RWPE2 (cell line): ENCODE measurements at places on chromosomes 1 and 21.

DNA sequence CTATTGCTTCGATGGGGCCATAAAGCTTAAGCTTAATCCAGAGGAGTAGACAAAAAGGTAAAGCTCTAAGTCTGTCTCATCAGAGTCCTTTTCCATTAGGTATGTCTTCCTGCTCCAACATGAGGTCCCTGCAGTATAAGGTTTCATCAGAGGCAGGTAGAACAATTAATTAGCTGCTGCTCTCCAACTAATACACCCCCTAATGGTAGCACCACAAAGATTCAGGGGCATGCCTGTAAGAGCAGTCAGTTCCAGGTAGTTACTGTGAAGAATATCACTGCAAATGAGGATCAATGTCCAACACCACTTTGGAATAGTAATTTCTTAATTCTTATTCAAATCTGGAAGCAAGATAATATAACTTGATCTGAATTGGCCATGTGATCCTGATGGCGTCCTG, 160.3 kb upstream of the ESRRG start:
- no peak overlapping the region for H3K27ac ChIP-seq
- no peaks in the 10 kb centered on the region for H3K27me3 ChIP-seq
- no peaks in the 10 kb centered on the region for H3K4me1 ChIP-seq
- no peaks in the 10 kb centered on the region for H3K36me3 ChIP-seq

DNA sequence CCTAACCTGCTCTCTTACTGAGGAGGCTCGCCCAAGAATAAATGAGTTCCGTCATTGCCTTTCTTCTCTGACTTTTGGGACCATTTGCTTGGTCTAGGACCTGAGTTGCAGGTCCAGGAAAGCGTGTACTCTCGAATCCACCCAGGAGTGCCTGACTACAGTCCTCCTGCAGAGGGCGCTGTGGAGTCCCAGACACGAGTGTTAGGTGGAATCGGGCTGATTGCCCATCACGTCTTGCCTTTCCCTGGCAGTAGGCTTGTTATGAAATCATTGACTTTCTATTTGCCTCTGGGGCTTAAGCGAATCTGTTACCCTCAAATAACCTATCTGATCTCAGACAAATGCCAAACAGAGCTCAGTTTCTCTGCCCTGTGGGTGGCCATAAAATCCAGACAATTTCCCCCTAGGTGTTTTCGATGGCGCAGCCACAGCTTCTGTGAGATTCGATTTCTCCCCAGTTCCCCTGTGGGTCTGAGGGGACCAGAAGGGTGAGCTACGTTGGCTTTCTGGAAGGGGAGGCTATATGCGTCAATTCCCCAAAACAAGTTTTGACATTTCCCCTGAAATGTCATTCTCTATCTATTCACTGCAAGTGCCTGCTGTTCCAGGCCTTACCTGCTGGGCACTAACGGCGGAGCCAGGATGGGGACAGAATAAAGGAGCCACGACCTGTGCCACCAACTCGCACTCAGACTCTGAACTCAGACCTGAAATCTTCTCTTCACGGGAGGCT, at the start of gene IL20:
Gene IL20, plus strand, starts transcription at position 685 of the 733 bp plus-strand sequence. CDS start 230 bp downstream, outside the sequence.
- DNase-seq, result peak; percentile 64
- no peak within 1 kb of the TSS for H3K4me3 ChIP-seq
- no peaks in the 10 kb centered on the region for H3K27me3 ChIP-seq

DNA sequence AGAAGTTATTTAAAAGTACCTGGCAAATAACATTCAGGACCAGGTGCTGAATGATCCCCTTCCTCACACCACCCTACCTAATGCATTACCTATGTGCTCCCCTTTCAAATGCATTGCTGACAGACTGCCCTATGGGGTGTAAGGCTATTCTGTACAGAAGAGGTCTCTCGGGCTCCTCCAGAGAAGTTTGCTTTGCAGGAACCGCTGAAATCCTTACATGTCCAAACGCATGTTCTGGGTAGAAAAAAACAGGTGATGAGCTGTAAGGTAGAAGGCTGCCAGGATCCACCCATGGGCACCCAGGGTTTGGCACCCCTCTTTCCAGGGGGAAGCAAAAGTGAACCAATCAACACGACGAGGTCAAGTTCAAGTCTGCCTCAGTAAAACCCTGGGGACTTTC, 58.3 kb upstream of the TARBP1 start:
- no peak for DNase-seq
- H3K27me3 ChIP-seq, result no peaks in the 10 kb centered on the region
- H3K36me3 ChIP-seq, result no peaks in the 10 kb centered on the region
- H3K4me3 ChIP-seq, result no peak overlapping the region
- no peak overlapping the region for H3K27ac ChIP-seq
- H3K4me1 ChIP-seq, result peaks cover 41% of the 10 kb centered on the region

DNA sequence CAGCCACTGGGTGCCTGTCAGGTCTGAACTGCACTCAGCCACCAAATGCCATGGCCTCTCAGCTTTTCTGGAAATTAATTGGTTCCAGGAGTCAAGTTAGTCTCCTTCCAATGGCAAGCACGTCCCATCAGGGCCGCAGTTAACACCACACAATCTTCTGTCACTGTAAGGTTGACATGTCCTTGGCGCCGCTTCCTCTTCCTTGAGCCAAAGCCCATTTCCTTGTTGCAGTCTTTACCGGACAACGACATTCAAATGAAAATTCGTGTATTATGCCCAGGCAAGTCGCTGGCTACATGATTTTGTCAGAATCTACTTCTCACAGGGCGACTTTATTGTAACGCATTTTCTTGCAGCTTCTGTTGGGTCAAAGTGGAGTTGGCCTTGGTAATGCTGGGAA, 430.6 kb upstream of the KAZN start:
- no peaks in the 10 kb centered on the region for H3K27me3 ChIP-seq
- H3K36me3 ChIP-seq, result no peaks in the 10 kb centered on the region
- no peak overlapping the region for H3K27ac ChIP-seq
- H3K4me3 ChIP-seq, result no peak overlapping the region
- no peaks in the 10 kb centered on the region for H3K4me1 ChIP-seq
- DNase-seq, result no peak

DNA sequence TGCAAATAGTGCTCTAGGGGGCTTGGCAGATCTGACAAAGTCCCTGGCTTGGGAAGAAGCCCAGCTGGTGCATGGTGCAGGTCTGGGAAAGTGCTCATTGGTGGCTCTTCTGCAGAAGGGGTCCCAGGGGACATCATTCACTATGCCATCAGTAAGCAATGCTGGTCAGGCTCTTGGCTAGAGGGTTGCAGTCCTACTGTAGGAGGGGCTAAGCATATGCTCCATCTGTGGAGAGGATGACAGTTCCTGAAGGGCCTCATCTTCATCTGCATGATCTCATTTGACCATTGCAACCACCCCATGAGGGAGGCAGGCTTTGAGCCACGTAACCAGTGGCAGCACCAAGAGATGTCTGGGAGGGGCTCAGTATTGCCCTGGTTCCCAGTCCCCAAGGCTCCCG, 31.5 kb upstream of the VASH2 start:
- no peaks in the 10 kb centered on the region for H3K36me3 ChIP-seq
- no peaks in the 10 kb centered on the region for H3K4me1 ChIP-seq
- no peak for DNase-seq
- no peaks in the 10 kb centered on the region for H3K27me3 ChIP-seq
- no peak overlapping the region for H3K4me3 ChIP-seq

- no peak overlapping the region for H3K27ac ChIP-seq
- no peak overlapping the region for H3K4me3 ChIP-seq
- peaks cover 6% of the 10 kb centered on the region for H3K4me1 ChIP-seq
- peaks cover 8% of the 10 kb centered on the region for H3K27me3 ChIP-seq
These were observed 106.7 kb upstream of the SOD1 start for GRCh38 chr21:31552826-31553225.

GRCh38 chr21:14084701-14085100, 126.1 kb downstream of the LIPI start:
- no peak for DNase-seq
- H3K36me3 ChIP-seq, result no peaks in the 10 kb centered on the region
- H3K4me1 ChIP-seq, result no peaks in the 10 kb centered on the region
- H3K27me3 ChIP-seq, result no peaks in the 10 kb centered on the region
- no peak overlapping the region for H3K4me3 ChIP-seq

- no peak overlapping the region for H3K4me3 ChIP-seq
- peak; percentile 31 for DNase-seq
- H3K36me3 ChIP-seq, result no peaks in the 10 kb centered on the region
- no peaks in the 10 kb centered on the region for H3K27me3 ChIP-seq
- no peak overlapping the region for H3K27ac ChIP-seq
These were observed 235.2 kb downstream of the TRABD2B start for GRCh38 chr1:47761974-47762373.

- no peak for DNase-seq
- no peak overlapping the region for H3K27ac ChIP-seq
- no peaks in the 10 kb centered on the region for H3K27me3 ChIP-seq
- no peak overlapping the region for H3K4me3 ChIP-seq
These were observed 48.3 kb downstream of the MPZL1 start for GRCh38 chr1:167770127-167770526.

GRCh38 chr1:222852326-222852725, 37.5 kb downstream of the DISP1 start:
- H3K4me3 ChIP-seq, result no peak overlapping the region
- H3K27me3 ChIP-seq, result no peaks in the 10 kb centered on the region

DNA sequence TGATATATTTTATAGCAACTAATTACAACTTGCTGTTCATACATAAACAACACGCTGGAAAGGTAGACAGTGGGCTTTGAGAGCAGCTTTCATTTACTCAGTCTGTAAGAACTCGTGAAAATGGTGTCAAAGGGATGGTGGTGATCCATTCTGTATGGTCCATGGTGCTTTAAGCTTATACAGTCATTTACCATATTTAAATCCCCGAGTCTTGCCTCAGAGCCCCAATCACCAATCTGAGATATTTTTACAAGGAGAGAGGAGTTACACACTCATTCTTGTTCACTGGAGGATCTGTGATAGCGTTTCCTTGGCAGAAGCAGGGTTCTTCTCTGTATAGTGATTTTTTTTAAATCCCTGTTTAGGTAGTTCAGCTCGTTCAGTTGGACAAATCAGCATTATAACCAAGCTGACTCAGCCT, 694.6 kb downstream of the USP25 start:
- H3K4me3 ChIP-seq, result no peak overlapping the region
- H3K4me1 ChIP-seq, result no peaks in the 10 kb centered on the region
- no peak for DNase-seq
- no peaks in the 10 kb centered on the region for H3K36me3 ChIP-seq
- H3K27ac ChIP-seq, result no peak overlapping the region

DNA sequence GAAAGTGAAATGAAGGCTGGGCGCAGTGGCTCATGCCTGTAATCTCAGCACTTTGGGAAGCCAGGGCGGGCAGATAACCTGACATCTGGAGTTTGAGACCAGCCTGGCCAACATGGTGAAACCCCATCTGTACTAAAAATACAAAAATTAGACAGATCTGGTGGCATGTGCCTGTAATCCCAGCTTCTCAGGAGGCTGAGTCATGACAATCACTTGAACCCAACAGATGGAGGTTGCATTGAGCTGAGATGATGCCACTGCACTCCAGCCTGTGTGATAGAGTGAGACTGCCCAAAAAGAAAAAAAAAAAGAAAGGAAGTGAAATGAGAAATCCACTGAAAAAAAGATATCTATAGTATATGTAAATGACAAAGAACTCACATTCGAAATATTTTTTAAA, 439.9 kb downstream of the DISC1 start:
- no peaks in the 10 kb centered on the region for H3K27me3 ChIP-seq
- no peak overlapping the region for H3K4me3 ChIP-seq
- H3K4me1 ChIP-seq, result no peaks in the 10 kb centered on the region
- no peak for DNase-seq
- no peak overlapping the region for H3K27ac ChIP-seq

GRCh38 chr1:5820026-5820421, 172.2 kb downstream of the NPHP4 start:
- no peaks in the 10 kb centered on the region for H3K27me3 ChIP-seq
- DNase-seq, result no peak
- H3K27ac ChIP-seq, result no peak overlapping the region
- no peaks in the 10 kb centered on the region for H3K36me3 ChIP-seq

DNA sequence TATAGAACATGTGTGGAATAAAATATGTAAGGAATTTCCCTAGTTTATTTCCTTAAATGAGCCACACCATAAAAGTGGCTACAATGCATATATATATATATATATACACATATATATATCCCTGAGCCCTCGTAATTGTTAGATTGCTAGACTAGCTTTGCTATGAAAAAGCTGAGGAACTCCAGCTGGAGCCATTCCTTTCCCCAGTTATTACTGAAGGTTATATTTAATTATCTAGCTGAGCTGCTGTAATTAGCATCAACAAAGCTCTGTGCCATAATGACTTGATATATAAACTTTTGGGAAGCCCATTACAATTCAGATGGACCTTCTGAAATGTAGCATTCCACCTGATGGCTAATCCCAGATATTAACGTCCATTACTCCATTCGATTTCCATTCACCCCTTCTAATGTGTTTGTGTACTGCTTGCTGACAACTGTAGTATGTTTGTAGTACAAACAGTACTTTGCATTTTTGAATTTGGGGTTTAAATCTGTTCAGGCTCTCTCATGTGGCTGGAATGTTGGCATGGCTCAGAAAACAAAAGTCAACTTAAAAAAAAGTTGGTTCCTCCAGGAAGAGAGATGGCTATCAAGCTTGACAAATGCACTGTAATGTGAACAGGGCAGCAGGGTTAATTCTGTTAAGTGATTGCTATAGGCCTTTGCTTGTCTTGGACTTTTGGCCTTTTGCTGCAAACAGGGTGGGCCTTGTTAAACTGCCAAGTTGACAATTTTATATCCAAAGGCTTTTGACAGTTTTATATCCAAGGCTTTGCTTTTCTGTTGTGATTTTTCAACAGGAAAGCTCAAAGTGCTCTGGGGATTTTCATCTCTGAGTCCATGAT, 170.0 kb downstream of the LTN1 start:
- H3K36me3 ChIP-seq, result no peaks in the 10 kb centered on the region
- no peaks in the 10 kb centered on the region for H3K4me1 ChIP-seq
- no peak for DNase-seq
- no peak overlapping the region for H3K27ac ChIP-seq
- no peaks in the 10 kb centered on the region for H3K27me3 ChIP-seq

DNA sequence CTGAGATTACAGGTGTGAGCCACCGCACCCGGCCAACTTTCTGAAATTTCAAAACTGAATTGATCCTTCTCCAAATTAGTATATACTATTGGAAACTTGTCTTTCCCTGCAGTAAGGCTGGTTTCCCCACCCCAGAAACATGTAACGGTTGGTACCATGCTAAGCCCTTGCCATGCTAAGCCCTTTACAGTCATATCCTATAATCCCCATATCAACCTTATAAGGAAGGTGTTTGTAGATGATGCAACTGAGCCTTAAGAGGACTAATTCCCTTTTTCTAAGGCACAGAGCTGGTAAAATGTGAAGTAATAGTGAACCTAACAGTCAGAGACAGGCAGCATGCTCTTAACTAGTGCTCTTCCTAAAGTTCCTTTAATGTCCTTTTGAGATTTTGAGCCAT, 413.7 kb downstream of the DISC1 start:
- H3K4me3 ChIP-seq, result no peak overlapping the region
- no peak overlapping the region for H3K27ac ChIP-seq
- DNase-seq, result no peak
- H3K36me3 ChIP-seq, result no peaks in the 10 kb centered on the region
- no peaks in the 10 kb centered on the region for H3K27me3 ChIP-seq

- H3K36me3 ChIP-seq, result no peaks in the 10 kb centered on the region
- H3K27ac ChIP-seq, result no peak overlapping the region
- H3K4me3 ChIP-seq, result no peak overlapping the region
- DNase-seq, result no peak
These were observed 16.7 kb downstream of the SPATA21 start for GRCh38 chr1:16420424-16421118.

GRCh38 chr1:119739150-119739549, 27.4 kb downstream of the PHGDH start:
- no peak for DNase-seq
- H3K27ac ChIP-seq, result no peak overlapping the region
- no peaks in the 10 kb centered on the region for H3K27me3 ChIP-seq
- H3K4me1 ChIP-seq, result no peaks in the 10 kb centered on the region
- H3K36me3 ChIP-seq, result peaks cover 84% of the 10 kb centered on the region
